Right renal cortex interstitium (tissue), 3 donors: ENCODE measurements at places on chromosomes 13 and 19. TPM values are rescaled to one million over a fixed set of nuclear protein-coding genes. Genes with fewer than 3 reads are reported as not detected.

DNA sequence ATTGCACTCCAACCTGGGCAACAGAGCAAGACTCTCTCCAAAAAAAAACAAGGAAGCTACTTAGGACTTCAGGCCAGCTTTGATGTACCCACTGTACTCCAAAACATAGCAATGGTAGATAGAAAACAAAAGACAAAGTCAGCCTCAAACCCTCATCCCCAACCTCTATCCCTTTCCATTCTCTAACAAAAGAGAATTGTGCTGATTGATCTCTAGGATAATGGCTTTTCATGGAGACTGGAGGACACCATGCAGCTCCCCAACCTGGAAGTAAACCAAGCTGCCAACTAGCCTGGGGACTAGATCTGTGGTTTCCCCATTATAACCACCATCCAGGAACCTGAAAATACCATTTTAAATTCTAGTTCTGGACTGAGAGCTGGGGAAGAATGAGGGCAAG, 4.3 kb upstream of the ZDHHC20 start:
- no peak for DNase-seq

- no peak for DNase-seq
Observed at GRCh38 chr13:44423824-44424223, 50.2 kb downstream of the SERP2 start.

MIPEP gene
- polyA plus RNA-seq, result 33.7 TPM

GRCh38 chr13:31835932-31836331, 96.6 kb downstream of the RXFP2 start:
- DNase-seq, result no peak

DNA sequence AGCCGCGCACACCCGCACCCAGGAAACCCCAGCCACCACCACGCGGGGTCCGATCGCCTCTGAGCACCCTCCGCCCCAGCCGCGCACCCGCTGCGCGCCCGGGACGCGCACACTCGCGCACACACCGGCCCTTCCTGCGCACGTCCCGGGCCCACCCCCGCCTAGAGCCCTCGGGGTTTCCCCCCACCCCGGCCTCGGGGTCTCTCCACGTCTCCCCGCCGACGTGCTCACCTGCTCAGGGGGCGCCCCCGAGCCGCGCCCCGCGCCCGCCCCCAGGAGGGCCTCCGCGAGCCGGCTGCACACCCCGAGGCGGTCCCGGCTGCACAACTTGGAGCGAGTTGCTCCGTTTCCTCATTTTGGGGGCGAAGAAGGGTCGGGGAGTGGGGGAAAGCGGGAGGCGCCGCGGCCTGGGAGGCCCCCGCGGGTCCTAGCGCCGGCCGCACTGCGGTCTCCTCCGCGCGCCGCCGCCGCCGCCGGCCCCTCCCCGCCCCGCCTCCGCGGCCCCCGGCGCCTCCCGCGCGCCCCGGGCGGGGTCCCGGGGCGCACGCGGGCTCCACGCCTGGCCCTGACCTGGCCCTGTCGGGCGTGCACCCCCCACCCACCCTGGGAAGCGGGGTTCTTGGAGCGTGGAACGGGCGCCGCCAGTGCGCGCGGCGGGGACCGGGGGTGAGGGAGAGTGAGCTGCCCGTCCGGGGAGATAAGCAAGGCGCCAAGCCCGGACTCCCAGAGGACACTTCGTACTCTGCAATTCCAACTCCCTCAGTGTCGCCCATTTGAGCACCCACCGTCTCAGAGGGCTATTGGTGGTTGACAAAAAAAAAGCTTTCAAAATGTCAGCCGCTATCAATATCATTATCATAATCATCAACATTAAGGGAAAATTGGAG, at the start of gene MATK:
MATK (minus strand) TSS at position 444 of the 887 bp plus-strand sequence. CDS start 1,246 bp downstream, outside the sequence.
- DNase-seq, result no peak

- DNase-seq, result no peak
Observed at GRCh38 chr13:113754691-113755090, 4.3 kb upstream of the TMEM255B start.

ZNF700 gene
- polyA plus RNA-seq, result 16.6 TPM

DNA sequence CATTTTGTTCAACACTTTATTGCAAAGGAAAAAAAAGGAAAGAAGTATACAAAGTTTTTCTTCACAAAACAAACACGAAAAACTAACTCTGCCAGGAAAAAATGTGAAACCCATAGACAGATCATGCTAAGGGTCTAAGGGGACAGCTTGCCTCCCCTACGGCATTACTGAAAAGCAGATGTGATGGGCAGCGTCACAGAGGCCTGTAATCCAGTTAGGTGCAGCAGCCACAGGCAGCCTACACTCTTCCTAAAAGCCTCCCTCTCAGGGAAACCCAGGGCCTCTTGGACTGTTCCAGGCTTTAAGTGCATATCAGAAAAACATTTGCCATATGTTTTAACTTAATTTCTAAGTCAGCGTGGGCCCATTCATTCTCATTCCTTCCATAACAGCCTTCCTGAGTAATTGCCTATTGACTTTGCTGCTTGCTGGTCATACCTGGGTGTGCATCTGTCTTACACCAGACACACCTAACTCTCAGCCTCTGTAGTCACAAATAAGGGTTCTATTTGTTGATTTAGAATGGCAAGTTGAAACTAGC, 135.7 kb upstream of the SERP2 start:
- no peak for DNase-seq

DNA sequence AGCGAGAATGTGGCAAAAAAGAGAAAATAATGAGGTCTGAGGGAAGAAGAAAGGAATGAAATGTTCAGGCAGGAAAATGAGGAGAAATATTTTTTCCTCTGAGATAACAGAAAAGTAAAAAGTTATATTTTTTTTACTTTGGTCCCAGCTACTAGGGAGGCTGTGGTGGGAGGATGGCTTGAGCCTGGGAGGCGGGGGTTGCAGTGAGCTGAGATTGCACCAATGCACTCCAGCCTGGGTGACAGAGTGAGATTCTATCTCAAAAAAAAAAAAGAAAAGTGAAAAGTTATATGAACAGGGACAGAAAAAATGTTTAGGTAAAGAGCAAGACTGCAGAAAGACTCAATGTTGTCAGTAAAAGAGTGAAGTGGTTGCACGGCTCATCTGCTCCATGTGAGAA, 603.7 kb upstream of the GPC6 start:
- no peak for DNase-seq

DNA sequence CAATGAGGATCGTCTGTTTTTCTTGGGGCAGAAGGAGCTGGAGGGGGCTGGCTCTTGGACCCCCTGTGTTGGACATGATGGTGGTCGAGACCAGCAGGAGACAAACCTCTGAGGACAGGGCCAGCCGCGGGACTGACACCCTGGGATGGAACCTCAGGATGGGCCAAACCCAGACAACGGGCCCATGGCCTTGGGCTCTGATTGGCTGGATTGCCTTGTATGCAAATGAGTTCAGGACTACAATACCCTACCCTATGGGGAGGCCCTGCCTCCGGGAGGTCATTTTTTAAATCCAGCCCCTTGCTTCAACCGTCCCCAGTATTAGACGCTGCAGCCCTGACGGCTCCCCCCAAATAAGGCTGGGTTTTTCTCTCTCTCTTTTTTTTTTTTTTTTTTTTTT, 22.0 kb downstream of the SLC5A5 start:
- DNase-seq, result no peak

LILRA6 gene
- 0.42 TPM for polyA plus RNA-seq

PABPC3 gene
- 1.4 TPM for polyA plus RNA-seq

SYNGR4 gene
- polyA plus RNA-seq, result 0.46 TPM

USHBP1 gene
- 5.4 TPM for polyA plus RNA-seq

DIAPH3 gene
- polyA plus RNA-seq, result 14.5 TPM

DNA sequence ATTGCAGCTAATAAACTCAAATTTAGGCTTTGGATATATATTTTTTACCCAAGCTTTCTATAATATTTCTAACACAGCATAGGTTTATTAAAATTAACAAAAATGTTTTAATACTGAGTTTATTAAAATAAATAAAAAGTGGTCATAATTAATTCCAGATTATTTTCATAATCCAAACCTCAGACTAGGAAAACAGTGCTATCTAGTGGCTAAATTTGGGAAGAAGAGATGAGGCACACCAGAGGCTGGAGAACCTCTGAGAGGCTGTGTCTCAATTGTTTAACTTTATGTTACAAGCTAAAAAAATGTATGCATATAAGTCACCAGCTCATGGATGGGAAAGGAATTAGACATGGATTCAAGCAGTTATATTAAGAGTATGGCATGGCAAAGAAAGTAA, 392.5 kb downstream of the DIAPH3 start:
- DNase-seq, result no peak

PPFIA3 gene
- polyA plus RNA-seq, result 4.9 TPM

GRCh38 chr19:58181902-58182576, 822 bp upstream of the ZNF274 start:
- DNase-seq, result no peak

GRCh38 chr13:60837806-60838205, 440.8 kb downstream of the TDRD3 start:
- no peak for DNase-seq

- no peak for DNase-seq
Observed at GRCh38 chr13:84479656-84480055, 597.4 kb upstream of the SLITRK1 start.

DNA sequence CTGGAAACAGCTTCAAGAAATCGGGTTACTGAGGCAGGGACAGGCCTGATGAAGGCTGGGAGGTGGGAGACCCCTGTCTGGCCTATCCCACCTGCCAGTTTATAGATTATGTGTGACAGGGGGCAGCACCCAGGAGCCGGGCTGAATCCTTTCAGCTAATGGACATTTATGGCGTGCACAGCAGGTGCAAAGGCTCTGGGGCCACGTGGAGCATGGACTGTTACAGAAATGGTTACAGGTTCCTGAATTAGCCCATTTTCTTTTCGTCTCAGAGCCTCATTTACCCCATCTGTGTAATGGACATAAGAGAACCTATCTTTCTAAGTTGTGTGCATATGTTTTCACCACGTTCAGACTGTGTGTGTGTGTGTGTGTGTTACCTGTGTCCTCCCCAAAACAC, 34.4 kb upstream of the TNFAIP8L1 start:
- DNase-seq, result no peak

GRCh38 chr13:75432811-75433244, 49.1 kb downstream of the TBC1D4 start:
- DNase-seq, result no peak

PCDH9 gene
- 16.0 TPM for polyA plus RNA-seq

GRCh38 chr19:33841685-33842084, 45.0 kb downstream of the KCTD15 start:
- DNase-seq, result no peak

DNA sequence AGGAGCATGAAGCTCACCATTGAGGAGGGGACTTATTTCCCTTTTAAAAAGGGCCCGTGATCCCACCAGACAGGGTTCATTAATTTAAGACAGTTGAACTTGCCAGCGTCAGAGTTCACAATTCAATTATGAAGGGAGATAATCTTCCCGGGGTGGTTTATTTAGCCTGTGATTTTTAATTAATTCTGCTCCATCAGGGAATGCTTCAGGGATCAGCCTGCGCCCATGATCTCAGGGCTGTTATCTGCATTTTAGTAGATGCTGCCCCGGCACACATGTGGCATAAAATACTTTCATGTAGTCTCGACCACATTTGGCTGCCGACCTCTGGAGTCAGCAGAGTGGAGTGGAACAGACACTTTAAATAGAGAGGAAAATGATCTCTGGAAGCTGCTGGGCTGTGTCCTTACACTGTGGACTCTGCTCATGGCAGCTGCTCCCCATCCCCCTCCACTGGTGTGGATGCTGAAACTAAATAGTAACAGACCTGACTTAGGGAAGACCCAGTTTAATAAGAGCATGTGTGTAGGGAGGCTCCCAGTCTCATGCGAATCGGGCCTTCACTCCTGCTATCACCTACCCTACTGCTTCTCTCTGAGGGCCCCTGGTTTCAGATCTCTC, 256.9 kb downstream of the TEX29 start:
- DNase-seq, result peak; percentile 21

DNA sequence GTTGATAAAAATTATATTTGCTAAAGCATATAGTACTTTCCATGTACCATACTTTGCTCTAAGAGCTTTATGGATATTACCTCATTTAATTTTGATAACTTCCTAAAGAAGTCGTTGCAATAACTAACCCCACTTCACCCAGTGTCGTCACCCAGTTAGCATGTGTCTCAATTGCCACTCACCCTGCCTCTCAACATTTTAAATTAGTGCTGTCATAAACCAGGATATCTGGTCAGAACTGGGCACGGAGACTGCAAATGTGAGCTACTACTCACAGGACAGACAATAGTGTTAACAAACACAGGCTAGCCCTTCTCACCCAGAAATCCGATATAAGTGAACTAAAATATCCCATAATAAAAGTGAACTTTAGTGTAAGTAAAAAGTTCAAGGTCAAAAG, 430.6 kb downstream of the KLF12 start:
- DNase-seq, result no peak

MYADM gene
- 67.8 TPM for polyA plus RNA-seq

ZNF677 gene
- polyA plus RNA-seq, result 51.9 TPM
